RKO (cell line): ENCODE measurements at places on chromosomes 1 and 21.

GRCh38 chr1:204950353-204951001 is 79.8 kb downstream of the NFASC start:
- DNase-seq = no peak

- no peak for DNase-seq
Measured at GRCh38 chr1:33143698-33144097, 38.1 kb downstream of the TRIM62 start.

DNA sequence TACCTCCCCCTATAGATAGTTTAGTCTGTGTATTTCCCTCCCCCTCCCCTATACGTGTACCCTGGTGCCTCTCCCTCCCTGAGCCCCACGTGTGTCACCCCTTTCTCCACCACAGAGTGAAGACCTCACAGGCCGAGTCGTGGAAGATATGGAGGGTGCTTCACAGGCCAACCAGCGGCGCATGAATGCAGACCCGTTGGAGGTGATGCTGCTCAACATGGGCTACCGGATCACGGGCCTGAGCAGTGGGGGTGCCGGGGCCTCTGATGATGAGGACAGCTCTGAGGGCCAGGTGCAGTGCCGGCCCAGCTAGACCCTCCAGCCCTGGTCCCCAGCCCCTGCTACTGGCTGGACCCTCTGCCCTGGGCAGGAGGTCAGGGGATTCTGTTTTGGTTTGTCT is 15.9 kb upstream of the TMEM222 start:
- no peak for DNase-seq

DNA sequence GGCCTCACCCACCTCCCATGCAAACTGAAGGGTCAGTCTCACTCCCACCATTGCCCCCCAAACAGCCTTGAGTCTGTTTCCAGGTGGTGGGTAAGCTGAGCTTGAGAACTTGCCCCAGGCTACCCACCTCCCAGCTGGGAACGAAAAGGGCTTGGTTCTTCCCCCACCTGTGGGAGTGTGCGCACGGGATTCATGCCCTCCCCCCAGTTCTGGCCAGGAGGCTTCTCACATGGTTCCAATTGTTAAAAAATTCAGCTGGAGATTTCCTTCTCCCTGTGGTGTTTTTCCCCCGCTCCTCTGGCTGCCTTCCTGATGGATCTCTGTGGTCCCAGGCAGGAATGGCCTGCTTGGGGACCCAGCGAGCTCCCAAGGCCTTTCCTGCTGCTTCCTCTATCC is 81.8 kb upstream of the C21orf91 start:
- no peak for DNase-seq

DNA sequence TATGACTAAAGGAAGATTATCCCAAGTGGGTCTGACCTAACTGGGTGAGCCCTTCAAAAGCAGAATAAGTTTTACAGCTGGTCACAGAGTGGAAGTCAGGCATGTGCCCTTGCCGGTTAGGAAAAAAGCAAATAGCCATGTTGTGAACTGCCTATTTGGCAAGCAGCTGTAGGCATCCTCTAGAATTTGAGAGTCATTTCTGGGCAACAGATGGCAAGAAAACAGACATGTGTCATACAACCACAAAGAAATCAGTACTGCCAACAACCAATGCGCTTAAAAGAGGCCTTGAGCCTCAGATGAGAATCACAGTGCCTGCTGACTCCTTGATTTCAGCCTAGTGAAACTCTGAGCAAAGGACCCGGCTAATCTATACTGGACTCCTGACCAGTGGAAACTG is 26.8 kb downstream of the LRRC53 start:
- peak; percentile 4 for DNase-seq

DNA sequence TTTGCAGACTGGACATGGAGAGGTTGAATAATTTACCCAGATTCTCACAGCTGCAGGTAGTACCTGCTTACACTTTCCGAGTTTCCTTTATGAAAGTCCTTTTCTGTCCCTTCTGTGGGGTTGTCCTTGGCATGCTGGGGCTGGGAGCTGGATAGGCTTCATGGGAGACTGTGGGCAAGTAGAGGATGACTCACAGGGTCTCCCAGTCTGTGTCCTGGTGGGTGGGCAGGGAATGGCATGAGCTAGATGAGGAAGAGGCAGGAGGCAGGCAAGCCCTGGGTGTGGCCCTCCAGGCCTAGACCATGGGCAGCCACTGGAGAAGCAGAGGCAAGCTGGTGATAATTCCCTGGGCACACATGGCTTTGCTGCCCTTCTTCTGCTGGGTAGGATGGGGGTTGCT is 80.6 kb downstream of the NAV1 start:
- no peak for DNase-seq

GRCh38 chr21:42282021-42282420 is 33.2 kb downstream of the TFF3 start:
- no peak for DNase-seq

GRCh38 chr1:205913451-205914154 is 29.7 kb downstream of the SLC26A9 start:
- DNase-seq = no peak

- DNase-seq = no peak
Measured at GRCh38 chr21:45945066-45945867, 36.3 kb upstream of the COL6A1 start.

DNA sequence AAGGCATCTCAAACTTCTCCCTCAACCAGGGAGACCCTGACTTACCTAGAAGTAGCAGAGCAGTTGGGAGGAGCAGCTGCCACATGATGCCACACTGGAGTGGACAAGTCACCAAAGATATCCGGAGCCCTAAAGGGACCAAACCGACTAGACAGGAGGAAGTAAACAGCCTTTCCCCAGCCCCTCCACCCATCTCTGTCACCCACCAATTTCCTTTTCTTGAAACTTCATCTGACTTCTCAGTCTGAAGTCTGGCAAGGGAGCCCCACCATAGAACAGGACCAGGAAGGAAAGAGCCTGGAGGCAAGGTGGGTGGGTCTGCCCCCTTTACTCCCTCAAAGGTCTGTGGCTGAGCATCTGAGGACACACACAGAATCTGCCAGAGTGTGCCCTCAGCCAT is at the start of gene FCGR3A:
Gene FCGR3A (minus strand): TSS at position 167 of the 400 bp plus-strand sequence. CDS start 82 bp downstream, at position 85.
- DNase-seq = no peak

DNA sequence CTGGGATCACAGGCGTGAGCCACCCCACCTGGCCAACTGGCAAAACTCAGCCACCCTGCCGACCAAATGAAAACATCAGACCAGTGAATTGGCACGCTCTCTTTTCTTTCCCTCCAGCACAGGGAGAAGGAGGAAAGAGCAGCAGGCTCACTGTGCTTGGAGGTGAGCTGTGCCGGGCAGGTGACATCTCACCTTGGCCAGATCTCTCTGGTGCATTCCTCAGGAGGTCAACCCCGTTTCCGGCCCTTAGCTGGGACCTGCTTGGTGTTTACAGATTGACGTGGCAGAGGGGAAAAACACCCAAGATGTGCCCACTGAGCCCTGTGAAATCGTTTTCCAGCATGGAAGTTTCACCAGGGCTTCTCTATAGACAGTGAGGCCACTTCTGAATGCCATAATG is 45.1 kb downstream of the TMEM51 start:
- DNase-seq = no peak

- DNase-seq = no peak
Measured at GRCh38 chr1:201490708-201491131, 16.2 kb downstream of the CSRP1 start.

DNA sequence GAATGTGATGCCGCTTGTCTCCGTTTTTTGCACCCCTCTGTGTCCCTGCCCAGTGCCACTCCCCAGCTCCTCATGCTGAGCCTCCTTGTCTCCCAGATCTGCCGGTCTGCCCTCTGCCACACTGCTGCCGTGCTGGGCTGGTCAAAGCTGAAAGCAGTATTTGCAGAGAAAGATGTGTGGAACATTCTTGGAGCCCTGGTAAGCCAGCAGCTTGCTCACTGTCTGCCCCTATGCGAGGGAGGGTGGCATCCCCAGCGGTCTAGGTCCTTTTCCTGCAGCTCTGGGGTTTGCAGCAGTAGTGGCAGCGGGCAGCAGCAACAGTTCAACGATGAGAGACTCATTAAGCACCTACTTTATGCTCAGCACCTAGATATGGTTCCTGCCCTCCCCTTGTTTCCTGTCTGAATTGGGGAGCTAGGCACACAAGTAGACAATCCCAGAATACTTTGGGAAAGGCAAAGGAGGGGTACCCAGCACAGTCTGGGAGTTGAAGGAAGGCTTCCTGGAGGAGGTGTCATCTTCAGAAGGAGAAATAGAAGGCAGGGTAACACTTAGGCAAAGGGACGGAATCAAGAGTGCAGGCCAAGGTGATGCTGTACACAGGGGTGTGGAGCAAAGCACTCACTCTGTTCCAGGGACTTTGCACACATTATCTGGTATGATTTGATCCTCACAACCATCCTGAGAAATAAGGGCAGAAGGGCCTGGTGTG is 63.1 kb downstream of the KIF21B start:
- no peak for DNase-seq

DNA sequence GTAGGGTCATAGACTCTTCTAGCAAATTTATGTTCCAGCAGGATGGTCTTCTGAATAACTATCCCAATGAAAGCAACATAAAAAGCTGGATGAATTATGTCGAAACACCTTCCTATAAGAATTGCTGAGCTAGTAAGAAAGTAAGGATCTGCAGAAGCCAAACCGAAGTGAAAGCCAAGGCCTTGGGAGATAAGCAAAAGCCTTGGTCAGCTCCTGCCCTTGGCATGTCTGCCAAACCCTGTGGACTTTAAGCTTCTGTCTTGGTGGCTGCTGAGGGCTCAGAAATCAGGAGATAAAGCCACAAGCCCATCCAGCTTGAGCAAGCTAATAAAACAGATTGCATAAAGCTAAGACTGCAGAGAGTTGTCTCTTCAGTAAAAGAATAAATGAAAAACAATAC is 81.2 kb upstream of the KCND3 start:
- DNase-seq = no peak

DNA sequence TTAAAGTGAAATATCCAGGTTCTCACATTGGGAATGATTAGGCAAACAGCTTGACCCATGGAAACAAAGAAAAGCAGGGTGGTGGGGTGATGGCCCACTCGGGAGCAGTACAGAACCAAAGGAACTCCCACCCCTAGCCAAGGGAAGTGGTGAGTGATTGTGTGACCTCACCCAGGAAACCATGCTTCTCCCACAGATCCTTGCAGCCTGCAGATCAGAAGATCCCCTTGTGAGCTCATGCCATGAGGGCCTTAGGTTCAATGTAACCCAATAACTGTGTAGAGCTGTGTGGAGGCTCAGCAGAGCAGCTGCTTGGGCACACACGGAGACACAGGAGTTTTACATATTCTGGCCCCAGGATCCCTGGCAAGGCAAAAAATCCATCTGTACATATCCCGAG is 311.8 kb upstream of the DPYD start:
- DNase-seq = no peak

DNA sequence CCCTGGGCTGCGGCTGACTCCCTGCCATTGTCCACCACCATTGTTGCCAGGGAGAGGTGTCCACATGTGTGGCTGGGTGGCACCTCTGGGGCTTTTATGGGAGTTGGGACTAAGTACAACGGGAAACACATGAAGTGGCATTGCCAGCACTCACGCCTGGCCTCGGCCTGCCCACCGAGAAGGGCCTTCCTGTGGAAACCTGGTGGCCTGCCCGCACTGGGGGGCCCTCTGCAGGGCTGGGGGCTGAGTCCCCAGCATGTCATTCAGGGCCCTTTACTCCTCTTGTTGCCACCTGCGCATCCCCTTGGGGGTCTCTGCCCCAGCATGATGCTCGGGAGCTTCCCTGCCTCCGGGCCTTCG is 35.5 kb upstream of the RUNX3 start:
- no peak for DNase-seq

DNA sequence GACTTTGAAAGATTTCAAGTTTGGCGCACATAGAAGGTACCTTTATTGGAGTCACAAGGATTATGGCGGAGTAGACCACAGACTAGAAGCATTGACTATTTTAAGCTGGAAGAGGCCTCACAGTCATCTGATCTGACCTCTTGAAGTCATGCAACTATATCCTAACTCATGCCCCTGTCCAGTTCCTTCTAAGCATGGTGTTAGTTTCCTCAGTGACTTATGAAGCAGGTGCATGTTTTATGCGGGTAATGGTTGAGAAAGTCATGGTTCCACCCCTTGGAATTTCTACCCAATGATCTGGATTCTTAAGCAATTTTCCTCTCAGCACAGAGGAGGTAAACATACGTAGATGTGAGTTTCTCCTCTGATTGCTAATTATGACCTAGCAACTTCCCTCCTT is 11.7 kb downstream of the OLFML3 start:
- no peak for DNase-seq

DNA sequence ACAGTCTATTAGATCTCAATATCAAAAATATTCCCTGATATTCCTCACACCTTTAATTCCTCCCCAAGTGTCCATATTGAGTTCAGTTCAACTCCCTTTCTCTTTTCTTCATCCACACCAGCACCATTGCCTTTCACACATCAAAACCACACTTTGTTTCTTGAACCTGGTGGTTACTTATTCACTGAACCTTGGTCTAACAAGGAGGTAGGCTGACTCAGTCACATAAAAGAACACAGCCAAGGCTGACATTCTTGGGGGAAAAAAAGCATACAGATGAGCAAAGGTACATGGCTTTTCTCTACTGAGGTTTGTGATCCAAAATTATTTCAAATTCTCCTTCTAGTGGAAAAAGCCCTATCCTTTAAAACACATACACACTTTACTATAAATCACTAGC is 131.7 kb upstream of the USH2A start:
- DNase-seq = no peak

DNA sequence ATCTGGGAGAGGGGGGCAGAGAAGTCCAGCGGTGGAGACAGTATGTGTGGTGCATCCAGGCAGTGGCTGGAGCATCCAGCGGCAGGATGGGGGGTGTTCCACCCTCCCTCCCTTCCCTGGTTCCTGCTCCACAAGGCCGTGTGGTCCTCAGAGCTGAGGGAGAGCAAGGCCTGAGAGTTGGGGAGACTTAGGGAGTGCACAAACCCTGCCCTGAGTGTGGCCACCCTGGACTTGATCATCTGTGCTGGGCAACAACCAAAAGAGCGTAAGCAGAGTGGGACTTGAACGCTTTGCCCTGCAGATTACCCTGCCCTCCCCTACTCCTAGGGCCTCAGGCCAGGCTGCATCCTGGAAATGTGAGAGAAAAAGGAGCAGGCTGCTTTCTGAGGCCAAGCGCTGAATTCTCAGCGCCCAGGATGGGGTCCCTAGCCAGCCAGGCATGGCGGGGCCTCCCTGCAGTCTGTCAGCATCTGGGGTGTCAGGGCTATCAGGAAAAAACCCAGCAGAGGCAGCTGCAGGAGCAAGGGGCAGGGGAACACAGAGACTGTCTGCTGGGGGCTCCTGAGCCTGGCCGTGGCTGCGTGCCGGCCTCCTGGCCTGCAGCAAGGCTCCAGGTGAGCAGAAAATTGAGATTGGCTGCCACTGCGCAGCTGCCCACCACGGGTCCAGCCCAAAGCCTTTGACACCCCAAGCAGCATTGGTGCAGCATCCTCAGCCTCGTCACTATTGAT is 266.2 kb downstream of the NPHP4 start:
- no peak for DNase-seq

GRCh38 chr1:203597331-203598090 is 29.1 kb upstream of the ATP2B4 start:
- no peak for DNase-seq

DNA sequence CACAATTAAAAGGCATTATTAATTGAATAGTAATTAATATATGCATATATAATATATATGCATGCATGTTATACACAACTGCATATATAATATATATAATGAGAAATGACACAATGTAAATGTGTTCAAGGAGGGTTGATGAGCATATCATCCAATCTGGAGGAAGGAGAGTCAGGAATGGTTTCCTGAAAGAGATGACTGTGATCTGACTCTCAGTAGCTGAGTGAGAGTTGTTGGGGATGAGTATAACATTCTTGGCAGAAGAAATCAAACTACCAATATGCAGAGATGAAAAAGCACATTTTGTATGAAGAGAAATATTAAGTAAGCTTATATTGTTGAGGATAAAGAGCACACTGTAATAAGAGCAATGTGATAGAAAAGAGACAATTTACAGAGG is 37.3 kb downstream of the F13B start:
- peak; percentile 28 for DNase-seq

- no peak for DNase-seq
Measured at GRCh38 chr1:42359466-42359865, 21.1 kb upstream of the RIMKLA start.
